ENCODE measurements at places on chromosomes 3 and 15.

- DNase-seq: no peak
These were observed 477.6 kb downstream of the ZNF385D start for GRCh38 chr3:21273259-21274025.

DNA sequence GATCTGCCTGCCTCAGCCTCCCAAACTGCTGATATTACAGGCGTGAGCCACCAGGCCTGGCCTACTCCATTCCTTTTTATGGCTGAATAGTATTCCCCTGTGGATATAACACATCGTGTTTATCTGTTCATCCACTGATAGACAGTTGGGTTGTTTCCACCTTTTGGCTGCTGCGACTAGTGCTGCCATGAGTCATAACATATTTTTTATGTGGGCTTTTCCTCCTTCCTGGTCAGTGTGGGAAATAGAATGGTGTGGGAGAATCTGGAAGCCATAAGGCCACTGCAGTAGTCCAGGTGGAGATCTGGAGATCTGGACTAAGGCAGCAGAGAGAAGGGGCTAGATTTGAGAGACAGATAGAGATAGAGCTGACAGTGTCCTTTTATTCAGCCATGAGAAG, 16.2 kb downstream of the LCMT2 start:
- no peak for DNase-seq

- no peak for DNase-seq
These were observed 84.1 kb upstream of the LINGO1 start for GRCh38 chr15:77716632-77717332.

- DNase-seq: no peak
These were observed 7.9 kb upstream of the FGF7 start for GRCh38 chr15:49415149-49415548.

- no peak for DNase-seq
These were observed 119.4 kb upstream of the UBE2E2 start for GRCh38 chr3:23083701-23084100.

DNA sequence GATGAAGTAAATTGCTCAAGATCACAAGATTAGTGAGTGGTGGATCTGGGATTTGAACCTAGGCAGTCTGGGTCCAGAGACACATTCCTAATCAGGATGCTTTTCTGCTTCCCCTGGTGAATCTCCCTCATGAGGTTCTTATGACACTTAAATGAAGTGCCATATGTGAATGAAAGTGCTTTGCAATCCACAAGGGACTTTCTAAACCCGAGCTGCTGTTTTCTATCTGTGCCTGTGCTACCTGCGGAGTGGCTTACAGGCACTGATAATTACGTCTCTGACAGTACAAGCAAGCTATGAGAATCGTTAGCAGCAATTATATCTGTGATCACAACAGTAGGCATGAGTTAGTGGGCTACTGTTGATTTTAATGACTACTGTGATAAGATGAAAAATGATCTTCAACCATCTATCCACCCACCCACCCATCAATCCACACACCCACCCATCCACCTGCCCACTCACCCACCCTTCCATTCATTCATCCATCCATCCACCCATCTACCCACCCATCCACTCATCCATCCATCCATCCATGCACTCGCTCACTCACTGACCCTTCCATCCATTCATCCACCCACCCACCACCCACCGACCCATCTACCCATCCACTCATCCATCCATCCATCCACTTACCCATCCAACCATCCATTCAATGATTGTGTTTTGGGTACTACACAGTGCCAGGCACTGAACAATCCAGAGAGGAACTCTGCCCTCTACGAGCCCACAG, 51.8 kb downstream of the ATP2B2 start:
- DNase-seq: no peak

DNA sequence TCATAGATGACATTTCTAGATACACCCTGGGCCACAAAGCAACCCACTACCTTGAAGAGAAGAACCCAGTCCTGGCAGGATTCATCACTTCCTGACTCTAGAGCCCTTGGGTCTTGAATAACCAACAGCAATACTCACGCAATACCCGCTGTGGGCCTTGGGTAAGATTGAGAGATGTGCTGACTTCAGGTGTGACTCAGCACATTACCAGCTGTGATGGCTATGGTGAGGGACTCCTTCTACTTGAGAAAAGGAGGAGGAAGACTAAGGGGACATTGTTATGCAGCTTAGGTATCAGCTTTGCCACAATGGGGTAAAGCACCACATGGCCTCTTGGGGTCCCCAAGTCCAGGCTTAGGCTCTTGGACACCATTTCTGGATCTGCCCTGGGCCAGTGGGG, 14.9 kb downstream of the C3orf33 start:
- no peak for DNase-seq

DNA sequence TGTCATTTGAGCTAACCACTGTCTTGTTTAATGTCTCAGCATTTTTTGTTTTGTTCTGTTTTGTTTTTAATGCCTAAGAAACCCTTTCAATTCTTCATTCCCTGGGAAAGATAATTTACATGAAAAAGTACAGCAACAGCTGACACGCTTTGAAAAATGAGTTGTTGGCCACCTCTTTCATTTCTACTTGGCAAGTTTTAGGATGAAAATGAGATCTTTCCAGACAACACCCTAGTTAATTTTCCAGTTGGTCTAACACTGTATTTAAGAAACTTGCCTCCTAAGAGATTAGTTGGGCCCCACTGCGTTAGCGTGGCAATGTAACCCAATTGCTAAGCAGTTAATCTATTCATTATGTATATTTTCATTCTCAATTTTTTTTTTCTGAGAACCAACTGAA, 194.0 kb upstream of the LRRN1 start:
- no peak for DNase-seq

DNA sequence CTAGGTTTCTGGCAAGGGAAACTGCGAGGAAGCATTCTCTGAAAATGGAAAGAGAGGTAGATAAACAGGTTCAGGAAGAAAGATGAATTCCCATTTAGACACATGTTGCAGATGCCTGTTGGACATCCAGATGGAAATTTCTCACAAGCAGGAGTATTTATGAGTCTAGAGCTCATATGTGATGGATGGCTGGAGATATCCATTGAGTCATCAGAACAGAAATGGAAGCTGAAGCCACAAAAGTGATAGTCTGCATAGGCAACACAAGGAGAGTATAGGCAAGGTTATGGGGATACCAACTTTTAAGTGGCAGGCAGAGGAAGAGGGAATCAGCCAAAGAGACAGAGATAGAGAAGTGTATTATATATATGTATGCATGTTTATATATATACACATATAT, 6.3 kb upstream of the RAMAC start:
- DNase-seq: no peak

- no peak for DNase-seq
These were observed 78.4 kb downstream of the IGF2BP2 start for GRCh38 chr3:185746470-185746869.

- DNase-seq: no peak
These were observed 5.0 kb downstream of the RPLP1 start for GRCh38 chr15:69457304-69458280.

DNA sequence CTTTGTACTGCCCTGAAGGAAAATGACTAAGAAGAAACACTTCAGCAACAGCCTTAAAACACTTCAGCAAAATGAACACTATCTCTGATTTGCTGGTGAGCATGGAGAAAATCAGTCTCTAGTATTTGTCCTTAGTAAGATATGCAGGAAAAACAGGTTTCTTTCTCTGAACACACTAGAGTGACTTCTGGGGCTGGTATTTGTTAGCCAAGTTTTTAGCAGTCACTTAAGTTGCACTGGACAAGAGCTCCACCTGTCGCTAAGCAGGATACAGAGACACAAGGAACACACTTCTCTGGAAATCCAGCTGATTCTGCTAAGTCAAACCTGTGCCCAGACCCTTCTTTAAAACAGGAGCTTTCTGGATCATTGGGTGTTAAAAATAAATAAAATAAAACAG, 65.3 kb downstream of the CHAC1 start:
- no peak for DNase-seq

DNA sequence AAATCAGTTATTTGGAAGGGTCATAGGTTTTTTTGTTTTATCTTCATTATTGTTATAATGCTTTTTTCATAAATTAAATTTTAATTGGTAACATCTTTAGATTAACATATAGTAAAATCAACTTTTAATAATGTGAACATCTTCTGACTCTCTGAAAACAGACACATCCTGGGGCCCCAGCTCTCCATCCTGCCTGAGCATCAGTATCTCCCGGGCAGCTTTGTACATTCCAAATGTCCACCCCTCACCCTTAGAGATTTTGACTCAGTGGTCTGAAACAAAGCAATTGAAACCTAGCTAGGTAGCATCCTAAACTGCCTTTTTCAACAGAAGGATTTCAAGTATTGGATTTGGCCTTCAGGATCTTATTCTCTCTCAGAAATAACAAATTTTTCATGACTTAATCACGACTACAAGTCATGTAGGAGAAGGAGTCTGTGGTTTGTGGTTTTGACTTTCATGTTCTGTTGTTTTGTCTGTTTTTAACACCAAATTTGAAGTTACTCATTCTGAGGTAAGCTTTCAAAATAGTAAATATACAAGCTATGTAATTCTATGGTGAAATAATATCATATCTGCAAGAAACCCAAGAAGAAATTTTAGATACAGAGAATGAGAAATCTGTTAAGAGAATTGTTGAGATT, 147.3 kb upstream of the UBE2E2 start:
- DNase-seq: no peak

DNA sequence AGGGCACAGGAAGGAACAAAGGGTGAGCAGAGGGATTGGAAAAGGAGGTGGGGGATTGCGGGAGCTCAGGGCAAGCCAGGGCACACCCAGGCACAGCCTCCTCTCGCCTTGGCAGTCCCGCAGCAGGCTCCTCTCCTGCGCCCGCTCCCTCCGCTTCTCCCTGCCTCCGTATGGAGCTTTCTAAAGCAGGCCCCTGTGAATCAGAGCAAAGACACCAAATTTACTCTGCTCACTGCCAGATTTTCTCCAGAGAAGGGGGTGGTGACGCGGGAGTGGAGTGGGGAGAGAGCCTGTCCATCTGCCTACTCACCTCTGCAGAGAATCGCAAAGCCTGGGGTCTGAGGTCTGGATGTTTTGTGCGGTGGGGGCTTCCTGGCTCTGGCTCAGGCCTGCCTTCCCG, 20.0 kb downstream of the ATP2B2 start:
- DNase-seq: no peak

DNA sequence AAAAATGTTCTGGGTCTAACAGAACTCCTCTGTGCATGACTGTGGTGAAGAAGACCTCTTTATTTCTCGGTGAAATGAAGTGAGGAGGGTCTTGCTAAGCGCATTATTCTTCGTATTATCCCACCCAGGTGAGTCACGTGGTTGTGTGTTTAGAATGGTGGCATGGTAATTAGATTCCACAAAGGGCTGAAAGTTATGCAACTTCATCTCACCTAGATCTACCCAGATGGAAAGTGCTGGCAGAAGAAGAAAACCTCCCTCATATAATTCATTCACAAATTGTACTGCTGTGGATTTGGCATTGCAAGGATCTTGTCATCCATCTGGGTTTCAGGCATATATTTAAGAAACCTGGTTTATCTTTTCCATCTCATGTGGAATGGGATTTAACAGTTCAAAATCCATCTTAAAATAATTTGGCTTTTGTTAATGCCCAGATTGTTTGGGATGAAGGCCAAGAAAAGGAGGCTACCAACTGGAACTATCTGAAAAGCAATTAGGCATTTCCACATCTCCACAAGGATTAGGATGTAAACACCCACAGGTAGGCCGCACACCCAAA, 175.3 kb downstream of the PLCL2 start:
- no peak for DNase-seq

- no peak for DNase-seq
These were observed 302.1 kb downstream of the ROBO2 start for GRCh38 chr3:77342027-77342426.

DNA sequence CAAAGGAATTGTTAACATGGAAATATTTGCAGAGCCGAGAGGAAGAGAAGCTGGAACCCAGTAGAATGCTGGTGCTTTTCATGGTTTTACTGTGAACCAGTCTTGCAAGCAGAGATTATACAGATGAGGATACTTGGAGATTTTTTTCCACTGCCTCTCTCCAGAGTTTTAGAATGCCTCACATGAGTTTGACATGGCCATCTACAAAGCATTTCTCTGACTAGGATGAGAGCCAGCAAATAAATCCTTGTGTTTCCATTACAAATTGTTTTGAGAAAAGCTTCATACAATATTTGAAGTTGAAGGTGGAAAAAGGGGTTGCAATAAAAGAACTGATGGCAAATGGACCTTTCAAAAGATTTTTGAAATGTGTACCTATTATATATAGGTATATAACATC, 45.0 kb upstream of the GAP43 start:
- no peak for DNase-seq

DNA sequence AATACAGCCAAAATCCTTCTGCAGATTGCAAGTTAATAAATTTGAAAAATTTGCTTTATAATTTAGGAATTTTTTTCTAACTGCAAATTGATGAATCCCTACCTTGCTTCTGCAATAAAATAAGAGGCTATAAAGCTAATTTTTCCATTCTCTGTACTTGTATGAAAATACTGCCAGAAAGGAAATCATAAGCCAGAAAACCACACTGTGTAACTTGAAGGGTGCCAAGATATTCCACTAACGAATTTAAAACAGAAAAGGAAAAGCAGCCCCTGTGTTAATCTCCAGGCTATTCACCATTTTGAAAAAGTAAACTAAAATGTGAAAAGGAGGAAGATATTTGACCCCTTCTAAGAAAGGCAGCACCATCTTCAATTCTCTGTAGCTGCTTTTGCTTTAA, 557.9 kb upstream of the ZNF385D start:
- no peak for DNase-seq

DNA sequence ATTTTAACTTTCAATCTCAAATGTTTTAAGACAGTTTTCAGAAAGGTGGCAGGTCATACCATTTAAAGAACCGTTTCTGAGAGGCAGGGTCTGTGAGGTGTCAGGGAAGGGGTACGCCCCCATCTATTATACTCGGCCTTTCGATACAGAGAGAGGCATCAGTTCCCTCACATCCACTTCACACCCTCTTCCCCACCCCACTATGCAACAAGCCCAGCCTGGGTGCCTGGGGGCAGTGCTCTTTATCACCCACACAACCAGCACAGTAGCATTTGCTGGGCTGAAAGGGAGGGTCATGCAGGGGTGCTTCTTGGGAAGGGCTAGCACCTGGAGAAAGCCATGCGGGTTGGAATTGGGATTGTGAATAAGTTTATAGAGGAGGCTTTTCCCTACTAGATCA, 56.0 kb upstream of the KCNMB2 start:
- no peak for DNase-seq

DNA sequence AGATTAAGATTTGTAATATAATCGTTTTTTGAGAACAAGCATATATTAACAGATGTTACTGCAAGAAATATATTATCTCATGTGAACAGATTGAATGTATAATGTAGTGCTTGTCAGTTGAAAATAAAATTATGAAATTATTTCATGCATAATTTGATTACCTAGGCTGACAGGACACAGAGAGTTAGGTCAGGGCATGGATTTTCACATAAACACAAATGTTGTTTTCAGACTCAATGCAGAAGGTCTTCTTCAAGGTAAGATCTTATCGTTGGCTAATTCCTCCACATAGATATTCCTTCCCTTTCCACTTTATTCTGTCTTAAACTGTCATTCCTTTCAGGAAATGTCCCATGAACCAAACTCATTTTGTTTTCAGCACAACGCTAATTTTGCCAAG, 20.1 kb upstream of the TM4SF1 start:
- DNase-seq: no peak

Data from CD4-positive, alpha-beta T cell (primary cell).